Posterior cingulate gyrus (tissue), 11 donors: ENCODE measurements at places on chromosomes 7 and 10.
A peak's percentile ranks its signal among the peaks of the same experiment; 100 is the strongest.

DNA sequence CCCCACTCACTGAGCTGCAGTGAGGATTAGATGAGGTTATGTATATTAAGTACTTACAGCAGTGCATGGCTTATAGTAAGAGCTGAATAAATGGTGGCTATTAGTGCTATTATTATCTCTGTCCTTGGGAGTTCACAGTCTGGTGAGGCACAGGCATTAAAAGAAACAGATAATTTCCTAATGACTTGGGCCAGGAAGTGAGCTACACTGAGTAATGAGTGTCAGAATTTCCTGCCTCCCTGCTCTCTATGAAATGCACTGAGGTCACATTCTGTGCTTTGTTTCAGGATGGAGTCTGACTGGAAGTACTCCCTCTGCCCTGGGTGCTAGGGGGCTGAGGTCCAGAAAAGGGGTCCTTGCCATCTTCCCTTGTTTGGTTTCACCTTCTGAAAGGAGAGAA is 48.7 kb upstream of the LOXL4 start:
- no peak for DNase-seq

- no peak for DNase-seq
Measured at GRCh38 chr7:109343678-109344077, 774.0 kb downstream of the DNAJB9 start.

DNA sequence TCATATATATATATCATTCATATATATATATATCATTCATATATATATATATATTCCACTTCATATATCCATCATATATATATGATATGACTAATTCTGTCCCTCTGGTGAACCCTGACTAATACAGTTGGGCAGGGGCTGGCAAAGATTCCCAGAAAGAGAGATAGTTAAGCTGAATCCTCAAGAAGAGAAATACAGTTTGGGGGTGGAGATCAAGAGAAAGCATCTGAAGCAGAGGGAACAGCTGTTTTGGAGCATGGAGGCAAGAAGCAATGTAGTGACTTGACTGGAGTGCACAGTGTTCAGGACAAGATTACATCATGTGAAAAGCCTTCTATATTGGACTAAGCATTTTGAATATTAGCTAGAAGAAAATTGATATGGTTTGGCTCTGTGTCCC is 540.7 kb downstream of the MAGI2 start:
- DNase-seq = no peak

GRCh38 chr10:29377333-29377961 is 88.6 kb downstream of the LYZL1 start:
- DNase-seq = no peak

DNA sequence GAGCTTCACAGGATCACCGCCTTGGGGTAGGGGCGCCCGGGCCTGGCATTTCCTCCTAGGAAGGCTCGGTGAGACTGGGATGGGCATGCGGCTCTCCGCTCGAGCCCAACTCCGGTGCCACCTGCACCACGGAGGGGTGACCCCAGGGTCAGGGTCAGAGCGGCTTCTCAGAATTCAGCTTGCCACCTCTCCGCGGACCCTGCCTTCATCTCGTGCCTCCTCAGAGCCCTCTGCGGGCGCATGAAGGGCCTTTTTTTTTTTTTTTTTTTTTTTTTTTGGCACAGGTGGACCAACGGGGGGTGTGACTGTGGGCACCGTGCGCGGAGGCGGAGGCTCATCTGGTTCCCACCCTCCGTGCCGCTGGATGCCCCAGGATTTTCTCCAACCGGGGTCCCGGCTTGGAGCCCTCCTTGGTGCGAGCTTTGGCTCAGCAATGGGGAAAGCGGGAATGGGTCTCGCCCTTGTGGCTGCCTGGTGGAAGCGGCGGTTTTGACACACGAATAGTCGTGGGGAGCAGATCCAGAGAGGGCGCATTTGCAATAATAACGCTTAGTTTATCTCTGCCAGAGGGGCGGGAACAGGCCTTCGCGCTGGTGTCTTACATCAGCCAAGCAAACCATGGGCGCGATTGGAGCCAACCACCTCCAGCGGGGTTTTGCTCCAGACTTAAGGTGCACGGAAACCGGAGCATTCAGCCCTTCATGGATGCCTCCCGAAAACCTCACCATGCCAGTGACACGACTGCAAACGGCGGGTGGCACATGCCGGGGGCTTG is 5.0 kb upstream of the TNRC18 start:
- peak; percentile 76 for DNase-seq

- no peak for DNase-seq
Measured at GRCh38 chr7:82017334-82017943, 247.6 kb upstream of the HGF start.

DNA sequence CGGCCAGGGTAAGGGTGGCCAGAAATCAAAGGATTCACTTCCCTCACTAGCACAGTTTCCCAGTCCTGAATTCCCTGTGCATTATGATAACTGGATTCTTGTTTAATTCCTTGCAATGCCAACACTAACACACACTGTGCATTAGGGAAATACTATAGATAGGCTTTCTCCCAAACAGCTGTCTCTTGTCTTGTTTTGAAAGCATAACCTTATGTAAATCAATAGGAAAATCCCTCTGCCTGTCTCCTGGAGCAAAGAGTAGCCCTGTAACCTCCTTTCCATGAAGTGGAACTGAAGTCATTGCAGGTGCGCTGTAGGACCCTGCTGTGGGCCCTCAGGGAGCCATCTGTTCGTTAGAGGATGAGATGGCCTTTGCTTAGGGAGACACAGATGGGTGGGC is 82.8 kb upstream of the FAM171A1 start:
- DNase-seq = no peak

DNA sequence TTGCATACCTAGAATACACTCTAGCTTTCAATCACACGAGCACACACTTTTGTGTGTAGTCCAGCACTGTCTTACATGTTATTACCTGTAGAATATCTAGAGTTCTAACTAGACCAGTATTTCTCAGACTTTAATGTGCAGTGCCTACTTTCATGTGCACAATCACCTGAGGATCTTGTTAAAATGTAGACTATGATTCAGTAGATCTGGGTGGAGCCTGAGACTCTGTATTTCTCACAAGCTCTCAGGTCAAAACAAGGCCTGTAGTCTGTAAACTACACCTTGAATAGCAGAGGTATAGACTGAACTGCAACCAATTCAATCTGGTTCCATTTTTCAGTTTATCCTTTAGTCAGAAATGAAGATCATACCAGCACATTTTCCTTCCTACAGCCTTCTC is 11.1 kb downstream of the IFIT2 start:
- DNase-seq = no peak

GRCh38 chr7:140940898-140941297 is 16.2 kb upstream of the BRAF start:
- no peak for DNase-seq

GRCh38 chr7:85634951-85635350 is 448.1 kb upstream of the SEMA3D start:
- DNase-seq = no peak

- DNase-seq = no peak
Measured at GRCh38 chr7:40493609-40494051, 358.8 kb downstream of the SUGCT start.

DNA sequence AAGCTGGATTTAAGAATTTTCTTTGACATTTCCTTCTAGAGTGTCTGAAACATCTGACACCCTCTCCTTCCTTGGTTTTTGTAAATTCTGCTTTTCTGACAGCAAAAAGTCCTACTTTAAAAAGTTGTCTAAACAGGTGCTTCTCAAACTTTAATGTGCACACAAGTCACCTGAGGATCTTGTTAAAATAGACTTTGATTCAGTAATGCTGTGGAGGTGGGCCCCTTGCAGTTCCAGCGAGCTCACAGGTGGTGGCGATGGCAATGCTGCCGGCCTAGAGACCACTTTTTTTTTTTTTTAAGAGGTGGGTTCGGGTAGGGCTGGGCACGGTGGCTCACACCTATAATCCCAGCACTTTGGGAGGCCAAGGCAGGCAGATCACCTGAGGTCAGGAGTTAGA is 77.1 kb downstream of the ABCC2 start:
- no peak for DNase-seq

DNA sequence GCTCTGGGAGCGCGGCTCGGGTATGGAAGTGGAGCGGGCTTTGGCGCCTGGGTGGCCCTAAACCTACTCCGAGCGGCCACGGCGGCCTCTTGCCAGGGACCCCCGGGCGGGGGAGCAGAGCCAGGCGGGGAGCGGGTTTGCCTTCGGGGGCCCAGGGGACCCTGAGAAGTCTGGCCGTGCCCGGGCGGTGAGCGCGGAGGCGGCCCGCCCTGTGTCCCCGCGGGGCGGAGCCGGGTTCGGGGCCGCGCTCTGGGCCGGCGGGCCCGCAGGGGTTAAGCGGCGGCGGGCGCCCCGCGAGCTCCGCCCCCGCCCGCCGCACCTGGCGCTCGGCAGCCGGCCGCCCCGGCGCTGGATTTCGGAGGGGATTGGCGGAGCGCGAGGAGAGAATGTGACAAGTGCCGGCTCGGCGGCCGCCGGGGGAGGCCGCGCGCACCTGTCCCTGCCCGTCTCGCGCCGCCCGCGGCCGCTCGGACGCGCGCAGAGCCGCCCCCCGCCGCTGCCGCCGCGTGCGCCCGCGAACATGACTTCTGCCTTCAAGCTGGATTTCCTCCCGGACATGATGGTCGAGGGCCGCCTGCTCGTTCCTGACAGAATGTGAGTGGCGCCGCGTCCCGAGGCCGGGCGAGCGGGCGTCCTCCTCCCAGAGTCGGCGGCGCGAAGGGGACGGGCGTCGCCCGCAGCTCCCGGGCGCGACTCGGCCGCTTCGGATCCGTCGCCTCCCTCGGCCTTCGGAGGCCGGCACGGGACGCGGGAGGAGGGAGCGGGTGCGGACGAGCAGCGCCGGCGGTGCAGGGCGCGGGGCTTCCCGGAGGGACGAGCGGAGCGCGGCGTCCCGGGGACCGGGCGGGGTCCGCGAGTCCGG is at the start of gene CELF2:
Gene CELF2, plus strand, starts transcription at position 303 of the 862 bp plus-strand sequence. Its CDS starts 218 bp downstream, at position 521.
- peak; percentile 92 for DNase-seq

DNA sequence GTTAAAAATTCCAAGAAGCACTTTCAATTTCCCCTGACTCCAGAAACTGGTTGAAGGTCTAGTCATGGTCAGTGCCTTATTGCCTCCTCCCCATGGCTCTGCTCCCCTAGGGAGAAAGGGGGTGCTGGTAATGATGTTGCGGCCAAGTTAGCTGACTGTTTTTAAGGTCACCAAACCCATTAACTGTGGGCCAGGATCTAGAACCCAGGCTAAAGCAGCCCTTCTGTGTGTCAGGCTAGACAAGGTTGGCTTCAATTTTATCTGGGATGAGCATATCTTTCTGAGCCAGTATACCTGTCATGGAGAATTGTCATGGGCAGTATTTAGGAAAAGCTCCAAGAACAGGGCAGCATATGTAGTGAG is 11.2 kb upstream of the HOXA13 start:
- no peak for DNase-seq

DNA sequence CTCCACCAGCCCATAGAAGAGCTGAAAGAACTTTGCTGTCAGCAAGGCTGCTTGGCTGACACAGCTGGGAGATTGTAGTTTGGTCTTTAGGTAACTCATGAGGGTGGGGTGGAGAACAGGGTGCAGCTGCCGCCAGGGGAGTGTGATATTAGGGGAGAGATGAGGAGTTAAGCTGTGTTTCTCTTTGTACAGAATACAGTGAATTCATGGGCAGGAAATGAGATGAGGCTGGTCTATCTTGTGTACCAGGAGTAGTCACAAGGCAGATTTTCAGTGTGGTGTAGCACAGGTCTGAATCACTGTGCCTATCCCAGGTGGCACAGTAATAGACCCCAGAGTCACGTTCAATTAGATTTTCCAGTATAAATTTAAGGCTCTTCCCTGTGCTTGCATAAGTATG is 56.6 kb upstream of the TARP start:
- DNase-seq = no peak

DNA sequence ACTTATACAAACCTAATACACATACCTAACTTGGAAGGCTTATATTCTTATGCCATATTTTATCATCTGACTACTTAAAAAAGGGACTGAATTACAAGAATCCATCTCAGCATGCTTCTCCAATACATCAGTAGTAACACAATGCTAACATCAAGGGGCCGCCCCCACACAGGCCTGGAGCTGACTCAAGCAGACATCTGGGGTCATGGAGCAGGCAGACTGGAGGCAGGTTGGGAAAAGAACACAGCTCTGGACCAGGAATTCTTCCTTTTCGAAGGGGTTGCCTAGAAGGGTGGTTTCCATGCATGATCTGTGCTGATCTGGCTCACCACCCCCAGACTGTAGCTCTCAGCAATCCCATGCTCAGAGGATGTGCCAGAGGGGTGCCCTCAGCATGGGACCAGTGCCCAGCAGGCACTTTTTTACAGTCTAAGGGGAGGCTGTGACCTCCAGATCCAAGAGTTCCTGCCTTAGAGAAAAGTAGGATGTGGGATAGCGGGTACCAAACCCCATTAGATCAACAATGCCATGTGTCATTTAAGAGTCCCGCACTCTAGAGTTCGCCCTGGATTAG is 26.1 kb upstream of the DUSP5 start:
- no peak for DNase-seq

DNA sequence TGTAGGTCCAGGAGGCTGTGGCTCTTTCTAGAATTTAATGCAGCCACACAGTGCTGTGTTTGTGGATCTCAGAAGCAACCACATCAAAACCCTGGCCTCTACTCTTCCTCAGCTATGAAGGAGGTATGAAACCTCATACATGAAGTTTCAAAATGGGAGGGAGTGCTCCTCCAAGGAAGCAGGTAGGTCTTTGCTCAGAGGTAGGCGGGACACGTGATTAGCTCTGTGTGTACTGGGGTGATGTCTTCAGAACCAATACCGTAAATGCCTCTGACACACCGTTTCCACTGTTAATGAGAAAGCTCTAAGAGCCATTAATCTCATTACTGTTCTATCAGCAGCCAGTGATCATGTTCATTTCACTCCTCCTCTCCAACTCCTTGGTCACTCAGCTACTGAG is 126.1 kb downstream of the PLXNA4 start:
- no peak for DNase-seq

GRCh38 chr7:151188252-151188542 is 1.1 kb upstream of the ASB10 start:
- DNase-seq = no peak

DNA sequence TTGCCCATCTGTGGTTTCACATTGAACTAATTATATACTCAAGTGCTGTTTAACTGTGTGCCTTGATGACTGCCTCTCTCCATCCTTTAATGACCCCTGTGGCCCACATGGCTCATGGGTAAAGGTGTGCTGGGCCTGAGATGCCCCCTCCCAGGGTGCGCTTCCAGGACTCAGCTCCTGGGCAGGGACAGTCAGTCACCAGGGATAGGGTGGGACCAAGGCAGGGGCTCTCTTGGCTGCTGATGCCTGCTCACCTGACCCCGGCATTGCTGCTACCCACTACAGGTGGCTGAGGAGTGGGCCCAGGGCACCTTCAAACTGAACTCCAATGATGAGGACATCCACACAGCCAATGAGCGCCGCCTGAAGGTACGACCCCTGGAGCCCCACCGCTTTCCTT is 6.5 kb downstream of the ASL start:
- DNase-seq = no peak

DNA sequence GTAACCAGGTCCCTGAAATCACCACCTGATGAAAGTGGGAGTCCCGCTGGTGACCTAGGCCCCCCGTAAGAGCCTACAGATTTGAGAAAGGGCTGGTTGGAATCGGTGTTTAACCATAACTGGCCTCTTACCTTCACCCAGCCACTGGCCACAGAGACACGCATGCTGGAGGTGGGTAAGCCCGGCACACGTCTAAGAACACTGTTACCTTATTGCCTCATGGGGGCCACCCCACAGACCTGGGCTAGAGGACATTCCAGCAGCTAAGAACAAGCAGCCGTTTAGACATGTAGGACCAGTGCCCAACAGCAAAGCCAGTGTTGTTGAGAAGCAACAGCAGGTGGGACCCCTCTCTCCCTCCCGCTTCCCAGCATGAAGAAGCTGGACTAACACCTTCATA is 2.5 kb upstream of the GDF2 start:
- peak; percentile 26 for DNase-seq
